Thoracic aorta (tissue), 2 donors: ENCODE measurements at places on chromosomes 7 and 10. TPM values are rescaled to one million over a fixed set of nuclear protein-coding genes. Genes with fewer than 3 reads are reported as not detected.

- no peak for DNase-seq
Measured at GRCh38 chr10:73226663-73227062, 20.4 kb downstream of the DNAJC9 start.

- DNase-seq = no peak
Measured at GRCh38 chr10:71161425-71161824, 50.9 kb upstream of the UNC5B start.

DNA sequence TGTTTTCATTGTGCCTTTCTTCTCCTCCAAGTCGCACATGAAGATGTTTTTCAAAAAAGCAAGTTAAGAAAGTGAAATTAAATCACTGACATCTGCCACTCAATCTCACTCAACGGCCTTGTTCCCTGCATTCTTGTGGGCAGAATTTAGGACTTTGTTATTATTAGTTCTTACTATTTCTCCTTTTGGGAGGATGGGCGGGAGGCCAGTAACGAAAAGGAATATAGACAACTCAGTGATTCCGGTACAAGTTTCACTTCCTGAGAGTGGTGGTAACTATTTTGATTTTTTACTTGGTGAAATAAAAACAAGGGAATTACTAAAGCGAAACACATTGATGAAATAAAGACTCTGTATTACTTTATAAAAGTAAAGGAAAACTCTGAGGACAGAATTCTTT, 231.9 kb upstream of the HABP2 start:
- no peak for DNase-seq

TMEM26 gene
- 0.27 TPM for total RNA-seq

DNA sequence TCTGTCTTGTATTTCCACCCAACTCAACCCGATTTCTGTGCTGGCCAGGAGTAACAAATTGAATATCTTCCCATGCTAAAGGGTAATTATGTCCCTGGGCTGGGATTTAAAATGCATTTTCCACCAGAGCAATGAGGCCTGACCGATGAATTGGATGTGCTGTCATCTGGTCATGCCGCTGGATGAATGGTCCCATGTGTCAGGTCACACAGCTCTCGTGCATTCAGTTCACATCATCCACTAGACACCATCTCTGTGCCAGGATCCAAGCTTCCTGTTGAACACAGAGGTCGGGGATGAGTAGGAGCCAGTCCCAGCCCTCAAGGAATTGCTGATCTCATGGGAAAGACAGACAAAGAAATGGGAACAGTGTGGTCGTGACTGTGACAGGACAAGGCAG, 200.8 kb downstream of the ADRA2A start:
- DNase-seq = no peak

- no peak for DNase-seq
Measured at GRCh38 chr7:1345796-1346755, 113.2 kb downstream of the MICALL2 start.

DNA sequence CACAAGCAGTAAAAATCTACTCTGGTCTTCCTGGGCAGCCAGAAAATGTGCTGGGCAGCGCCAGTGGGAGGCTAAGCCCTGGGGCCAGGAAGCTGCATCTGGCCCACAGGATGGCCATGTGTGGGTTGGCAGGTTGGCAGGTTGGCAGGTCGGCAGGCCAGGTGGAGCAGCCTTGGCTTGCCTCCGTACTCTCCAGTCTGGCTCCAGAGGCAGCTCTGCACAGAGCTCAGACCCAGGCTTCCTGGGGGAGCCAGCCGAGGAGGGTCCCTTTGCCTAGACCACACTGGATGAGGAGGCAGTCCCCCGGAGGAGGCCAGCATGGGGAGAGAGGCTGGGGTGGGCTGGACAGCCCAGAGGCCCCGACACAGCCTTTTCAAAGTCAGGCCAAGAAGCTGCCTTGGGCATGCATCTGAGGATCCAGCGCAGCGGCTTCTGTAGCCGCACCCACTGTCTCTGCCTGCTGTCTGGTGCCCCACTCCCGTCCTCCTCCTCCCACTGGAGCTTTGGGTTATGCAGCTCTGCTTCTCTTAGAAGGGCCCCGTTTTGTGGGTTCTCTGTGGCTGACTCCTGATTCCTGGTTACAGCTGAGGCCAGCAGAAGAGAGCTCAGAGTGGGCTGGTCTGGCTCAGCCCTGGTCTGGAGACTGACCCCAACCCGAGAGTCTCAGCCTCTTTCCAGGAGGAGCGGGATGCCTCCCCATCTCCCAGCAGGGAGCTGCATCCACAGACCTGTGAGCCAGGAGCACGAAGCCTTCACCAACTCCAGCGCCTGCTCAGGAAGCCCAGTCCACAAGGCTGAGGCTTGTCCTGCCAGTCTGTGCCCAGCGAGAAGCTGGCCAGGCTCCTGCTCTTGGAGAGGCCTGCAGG, 44.6 kb downstream of the CFAP46 start:
- DNase-seq = no peak

ZC3HAV1L gene
- total RNA-seq = 22.7 TPM

OPALIN gene
- not detected for total RNA-seq

WEE2 gene
- total RNA-seq = not detected

- no peak for DNase-seq
Measured at GRCh38 chr10:73099141-73099540, 2.5 kb upstream of the P4HA1 start.

DNA sequence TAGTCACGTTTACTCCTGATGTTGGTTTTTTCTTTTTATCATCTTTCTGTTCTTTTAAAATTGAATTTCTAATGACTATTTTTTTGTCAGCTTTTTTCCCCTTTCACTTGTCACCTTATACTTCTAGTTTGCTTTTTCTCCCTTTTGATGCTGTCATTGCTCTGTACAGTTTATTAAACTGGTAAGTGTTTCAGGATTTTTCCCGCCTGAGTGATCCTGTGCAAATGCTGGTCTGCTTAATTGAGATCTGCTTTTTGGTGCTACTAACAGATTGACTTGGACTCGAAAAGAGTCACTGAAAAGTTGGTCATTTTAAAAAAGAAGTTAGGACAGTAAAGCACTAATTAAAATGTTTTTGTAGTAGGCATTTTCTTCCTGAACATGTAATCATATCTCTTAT, 95.2 kb downstream of the PHTF2 start:
- DNase-seq = no peak
